Stimulated activated CD8-positive, alpha-beta memory T cell treated with anti-CD3 and anti-CD28 coated beads, Interleukin-4, amount 100 ng/mL, for 1 hour (primary cell): ENCODE measurements at places on chromosomes 4 and X.
A peak's percentile ranks its signal among the peaks of the same experiment; 100 is the strongest.

DNA sequence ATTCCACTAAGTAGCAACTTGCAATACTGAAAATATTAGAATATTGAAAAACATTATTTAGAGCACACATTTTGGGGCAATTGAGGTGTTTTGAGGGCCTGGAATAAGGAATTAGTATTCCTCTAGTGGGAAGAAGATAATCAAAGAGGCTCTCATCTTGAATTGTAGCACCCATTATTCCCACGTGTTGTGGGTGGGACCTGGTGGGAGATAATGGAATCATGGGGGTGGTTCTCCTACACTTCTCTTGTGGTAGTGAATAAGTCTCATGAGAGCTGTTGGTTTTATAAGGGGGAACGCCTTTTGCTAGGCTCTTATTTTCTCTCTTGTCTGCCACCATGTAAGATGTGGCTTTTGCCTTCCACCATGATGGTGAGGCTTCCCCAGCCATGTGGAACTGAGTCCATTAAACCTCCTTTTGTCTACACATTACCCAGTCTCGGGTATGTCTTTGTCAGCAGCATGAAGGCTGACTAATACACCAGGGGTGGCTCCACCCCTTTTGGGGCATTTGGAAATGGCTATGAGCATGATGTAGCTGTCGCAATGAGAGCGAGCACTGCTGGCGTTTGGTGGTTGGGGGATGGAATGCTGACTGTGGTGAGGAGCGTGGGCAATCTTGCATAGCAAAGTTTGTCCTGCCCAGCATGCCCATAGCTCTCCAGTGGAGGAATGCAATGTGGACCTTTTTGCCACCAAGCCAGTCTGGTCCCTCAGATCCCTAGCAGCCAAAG, 308.2 kb downstream of the FRMPD4 start:
- no peak for DNase-seq

GRCh38 chr4:183871581-183871980, 33.5 kb upstream of the STOX2 start:
- no peak for DNase-seq

- DNase-seq, result no peak
These were observed 13.2 kb upstream of the IRF2 start for GRCh38 chr4:184487503-184487902.

DNA sequence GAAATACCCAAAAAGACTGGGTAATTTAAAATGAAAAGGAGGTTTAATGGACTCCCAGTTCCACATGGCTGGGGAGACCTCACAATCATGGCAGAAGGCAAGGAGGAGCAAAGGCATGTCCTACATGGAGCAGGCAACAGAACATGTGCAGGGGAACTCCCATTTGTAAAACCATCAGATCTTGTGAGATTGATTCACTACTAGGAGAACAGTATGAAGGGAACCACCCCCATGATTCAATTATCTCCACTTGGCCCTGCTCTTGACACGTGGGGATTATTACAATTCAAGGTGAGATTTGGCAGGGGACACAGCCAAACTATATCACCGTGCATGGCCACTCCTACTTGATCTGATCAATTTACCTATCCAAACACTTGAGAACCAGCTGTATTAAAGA, 131.5 kb upstream of the LDB2 start:
- DNase-seq, result no peak

DNA sequence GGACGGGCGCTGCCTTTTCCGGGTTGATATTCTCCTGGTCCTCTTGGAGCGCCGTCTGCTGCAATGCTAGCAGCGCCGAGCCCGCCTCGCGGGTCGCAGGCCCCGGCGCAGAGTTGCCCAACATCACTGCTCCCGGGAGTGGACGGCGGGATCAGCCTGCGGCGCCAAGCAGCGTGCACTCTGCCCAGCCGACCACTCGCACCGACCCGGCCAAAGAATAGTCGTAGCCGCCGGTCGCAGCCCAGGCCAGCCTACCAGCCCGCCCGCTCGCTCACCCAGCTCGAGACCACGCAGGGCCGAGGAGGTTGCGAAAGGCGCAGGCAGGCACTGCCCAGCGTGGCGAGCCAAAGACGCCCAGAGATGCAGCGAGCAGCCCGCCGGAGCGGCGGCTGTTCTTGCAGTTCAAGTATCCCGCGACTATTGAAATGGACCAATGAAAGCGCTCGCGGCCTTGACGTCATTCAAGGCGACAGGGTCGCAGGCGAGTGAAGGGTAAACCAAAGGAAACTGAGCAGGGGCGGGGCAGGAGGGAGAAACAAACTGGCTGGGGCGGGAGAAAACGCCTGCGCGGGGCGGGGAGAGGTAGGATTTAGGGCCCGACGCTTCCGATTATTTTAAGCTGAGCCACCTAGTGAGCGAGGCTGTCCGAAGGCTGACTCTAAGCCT, at the start of gene CCNA2:
Gene CCNA2 (minus strand): TSS at position 379 of the 666 bp plus-strand sequence. CDS start 255 bp downstream, at position 124.
- peak; percentile 90 for DNase-seq

- DNase-seq, result no peak
These were observed 3.7 kb downstream of the MGST2 start for GRCh38 chr4:139669335-139669734.

GRCh38 chr4:137343221-137343620, 189.1 kb downstream of the PCDH18 start:
- DNase-seq, result no peak

GRCh38 chrX:103442536-103442901, 66.2 kb downstream of the BEX3 start:
- no peak for DNase-seq

- DNase-seq, result no peak
These were observed 19.9 kb downstream of the GPKOW start for GRCh38 chrX:49103637-49104036.

- no peak for DNase-seq
These were observed 24.0 kb downstream of the BTC start for GRCh38 chr4:74770226-74770910.

GRCh38 chr4:80201252-80202151, 4.2 kb downstream of the PRDM8 start:
- peak; percentile 36 for DNase-seq
